Stimulated activated CD4-positive, alpha-beta T cell treated with anti-CD3 and anti-CD28 coated beads, Interleukin-15, amount 100 ng/mL, for 48 hours (primary cell): ENCODE measurements at places on chromosomes 16 and 17.

DNA sequence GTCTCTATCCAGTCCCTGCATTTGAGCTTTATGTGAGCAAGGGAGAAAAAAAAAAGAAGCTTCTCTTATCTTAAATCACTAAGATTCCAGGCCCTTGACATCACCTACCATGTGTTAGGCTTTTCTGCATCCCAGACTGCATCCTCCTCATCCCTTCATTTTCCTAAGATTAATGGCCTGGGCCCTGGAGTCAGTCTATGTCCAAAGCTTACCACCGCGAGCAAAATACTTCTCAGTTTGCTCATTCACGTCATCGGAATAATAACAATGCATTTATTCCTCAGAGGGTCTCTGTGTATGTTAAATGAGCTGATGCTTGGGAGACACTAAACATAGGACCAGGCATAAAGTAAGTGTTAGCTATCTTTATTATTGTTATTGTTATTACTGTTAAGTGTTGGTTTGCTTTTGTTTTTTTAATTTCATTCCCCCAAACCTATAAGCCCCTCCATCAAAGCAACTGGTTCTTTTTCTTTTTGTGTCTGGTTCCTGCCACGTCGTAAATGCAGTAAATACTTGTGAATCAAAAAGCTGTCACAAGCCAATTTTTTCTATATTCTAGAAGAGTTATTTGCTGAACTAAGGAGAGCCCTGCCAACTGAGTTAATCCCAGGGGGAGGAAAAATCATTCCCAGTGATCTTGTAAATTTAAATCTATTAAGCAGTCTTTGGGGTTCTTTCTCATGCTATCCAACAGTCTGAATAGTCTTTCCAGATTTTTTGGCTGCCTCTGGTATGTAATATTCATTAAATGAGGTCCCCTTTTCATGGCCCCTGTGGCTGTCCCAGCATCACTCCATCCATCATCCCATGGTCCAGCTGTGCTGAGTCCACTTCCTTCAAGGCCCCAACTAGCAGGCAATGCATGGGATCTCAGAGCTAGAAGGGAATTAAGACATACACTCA is 46.5 kb downstream of the VAT1L start:
- DNase-seq = no peak

DNA sequence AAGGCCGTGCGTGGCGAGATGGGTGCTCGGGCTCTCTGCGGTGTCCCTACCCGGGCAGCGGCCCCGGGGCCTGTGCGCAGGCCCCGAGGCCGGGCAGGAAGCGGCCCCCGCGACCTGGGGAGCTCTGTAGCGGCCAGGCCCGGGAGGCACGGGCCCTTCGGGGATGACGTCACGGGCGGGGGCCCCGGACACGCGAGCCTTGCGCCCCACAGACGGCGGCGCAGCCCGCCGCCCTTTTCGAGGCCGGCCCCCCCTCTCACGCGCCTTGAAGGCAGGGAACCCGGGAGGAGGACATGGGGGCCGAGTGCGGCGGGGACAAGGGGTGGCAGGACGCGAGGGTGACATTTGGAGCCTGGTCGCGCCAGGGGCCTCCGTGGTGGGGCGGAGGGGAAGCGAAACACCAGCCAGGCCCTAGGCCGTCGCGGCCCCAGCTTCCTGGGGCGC is 1.1 kb downstream of the RAI1 start:
- peak; percentile 24 for DNase-seq

- DNase-seq = no peak
Measured at GRCh38 chr17:14204084-14204483, 32.6 kb downstream of the CDRT15 start.

DNA sequence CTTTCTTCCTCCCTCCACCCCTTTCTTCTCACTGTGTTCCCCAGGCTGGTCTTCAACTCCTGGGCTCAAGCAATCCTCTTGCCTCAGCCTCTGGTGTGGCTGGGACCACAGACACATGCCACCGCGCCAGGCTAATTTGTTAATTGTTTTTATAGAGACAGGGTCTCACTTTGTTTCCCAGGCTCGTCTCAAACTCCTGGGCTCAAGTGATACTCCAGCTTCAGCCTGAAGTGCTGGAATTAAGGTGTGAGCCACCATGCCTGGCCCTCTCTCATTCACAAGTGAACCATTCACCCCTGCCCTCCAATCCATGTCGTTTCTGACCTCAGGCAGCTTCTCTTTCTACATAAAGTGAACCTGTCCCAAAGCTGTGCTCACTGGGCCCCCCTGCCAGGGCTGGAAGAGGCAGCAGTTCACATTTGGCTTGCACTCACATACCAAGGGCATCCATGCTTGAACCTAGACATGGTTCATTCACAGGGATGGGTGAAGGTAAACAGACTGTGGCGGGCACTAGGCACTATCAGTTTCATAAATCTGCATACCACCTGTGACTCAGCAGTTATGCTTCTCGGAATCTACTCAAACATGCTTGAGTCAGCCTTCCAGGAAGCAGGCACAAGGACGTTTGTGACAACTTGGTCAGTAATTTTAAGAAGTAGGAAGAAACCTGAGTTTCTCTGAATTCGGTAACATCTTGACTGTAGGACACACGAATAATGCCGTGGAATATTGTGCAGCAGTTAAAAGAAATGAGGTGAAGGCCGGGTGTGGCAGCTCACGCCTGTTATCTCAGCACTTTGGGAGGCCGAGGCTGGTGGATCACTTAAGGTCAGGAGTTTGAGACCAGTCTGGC is 6.0 kb upstream of the RNF213 start:
- DNase-seq = no peak

DNA sequence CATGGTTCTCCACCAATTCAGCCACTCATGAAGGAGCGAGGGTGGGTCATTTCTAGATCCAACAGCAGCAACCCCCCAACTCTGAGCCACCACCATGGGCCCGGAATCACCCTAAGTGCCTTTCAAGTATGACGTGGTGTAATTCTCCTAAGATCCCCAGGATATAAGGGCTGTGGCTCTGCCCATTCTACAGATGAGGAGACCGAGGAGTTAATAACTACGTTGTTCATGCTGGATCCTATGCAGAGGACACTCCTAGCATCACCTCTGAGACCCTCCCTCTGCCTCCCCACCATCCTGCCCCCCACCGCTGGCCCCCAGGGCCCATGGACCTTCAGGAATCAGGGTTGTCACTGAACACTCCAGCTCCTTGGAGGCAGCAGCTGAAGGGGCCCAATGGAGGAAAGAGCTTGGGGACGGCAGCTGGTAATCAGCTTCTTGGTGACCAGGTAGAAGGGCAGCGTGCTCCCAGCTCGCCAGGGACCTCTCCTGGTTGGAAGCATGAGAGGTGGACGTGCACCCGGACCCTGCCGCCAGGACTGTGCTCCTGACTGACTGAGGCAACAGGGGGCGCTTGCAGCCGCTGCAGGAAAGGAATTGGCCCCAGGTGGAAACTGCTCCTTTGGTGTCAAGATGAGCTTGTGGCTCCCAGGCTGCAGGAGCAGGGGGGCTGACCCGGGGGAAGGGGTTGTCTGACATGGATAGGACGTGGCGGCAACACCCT is 28.2 kb upstream of the CACNG1 start:
- no peak for DNase-seq

GRCh38 chr16:65889533-65889966 is 476.9 kb upstream of the CDH5 start:
- DNase-seq = no peak

GRCh38 chr16:2698103-2698870 is 16.0 kb downstream of the KCTD5 start:
- no peak for DNase-seq

GRCh38 chr17:39634384-39634871 is 2.5 kb upstream of the STARD3 start:
- DNase-seq = no peak

DNA sequence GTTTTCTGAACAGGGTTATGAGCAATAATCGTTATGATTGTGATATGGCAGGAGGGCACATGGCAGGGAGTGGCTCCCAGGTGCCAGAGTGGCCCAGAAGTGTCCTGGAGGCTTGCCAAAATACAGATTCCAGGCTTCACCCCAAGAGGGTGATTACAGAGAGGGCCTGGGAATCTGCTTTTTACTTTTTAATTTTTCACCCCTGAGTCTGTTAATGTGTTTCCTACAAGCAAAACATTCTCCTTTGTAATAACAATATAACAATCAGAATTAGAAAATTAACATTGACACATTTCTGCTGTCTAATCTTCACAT is 212.4 kb downstream of the SNX29 start:
- no peak for DNase-seq

- DNase-seq = peak; percentile 78
Measured at GRCh38 chr17:7843536-7844291, 9.7 kb downstream of the KDM6B start.

GRCh38 chr16:84520725-84521496 is 16.5 kb upstream of the MEAK7 start:
- DNase-seq = no peak

DNA sequence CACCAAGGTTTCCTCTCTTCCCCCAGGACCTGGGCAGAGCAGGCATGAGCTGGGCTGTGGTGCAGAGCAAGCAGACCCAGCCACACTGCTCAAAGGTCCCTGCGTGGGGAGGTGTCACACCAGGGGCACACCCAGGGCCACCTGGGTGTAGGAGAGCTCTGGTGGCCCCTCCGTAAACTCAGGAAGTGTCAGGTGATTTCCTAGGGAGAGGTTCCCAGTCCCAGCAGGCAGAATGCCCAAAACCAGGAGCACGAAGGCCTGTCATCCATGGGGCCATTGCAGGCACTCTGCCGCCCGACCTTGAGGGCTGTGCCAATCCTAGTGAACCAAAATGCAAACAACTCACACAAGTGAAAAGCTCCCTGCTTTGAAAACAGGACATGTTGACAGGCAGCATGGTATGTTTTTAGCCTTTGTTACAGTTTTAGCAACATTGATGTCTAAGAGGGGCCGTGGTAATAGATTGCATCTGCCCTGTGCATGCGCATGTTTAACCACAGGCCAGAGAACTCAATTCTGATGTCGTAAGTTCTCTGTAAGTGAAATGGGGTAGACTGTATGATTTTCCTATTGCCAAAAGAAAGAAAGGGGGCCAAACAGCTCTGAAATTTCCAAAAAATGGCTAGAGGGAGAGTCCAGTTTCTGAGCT is 21.3 kb downstream of the CIBAR2 start:
- no peak for DNase-seq

- peak; percentile 22 for DNase-seq
Measured at GRCh38 chr17:6894206-6894528, 62.6 kb upstream of the TEKT1 start.

GRCh38 chr16:65769776-65770438 is 596.6 kb upstream of the CDH5 start:
- DNase-seq = no peak

- DNase-seq = no peak
Measured at GRCh38 chr16:57186872-57187854, 1.0 kb downstream of the RSPRY1 start.

DNA sequence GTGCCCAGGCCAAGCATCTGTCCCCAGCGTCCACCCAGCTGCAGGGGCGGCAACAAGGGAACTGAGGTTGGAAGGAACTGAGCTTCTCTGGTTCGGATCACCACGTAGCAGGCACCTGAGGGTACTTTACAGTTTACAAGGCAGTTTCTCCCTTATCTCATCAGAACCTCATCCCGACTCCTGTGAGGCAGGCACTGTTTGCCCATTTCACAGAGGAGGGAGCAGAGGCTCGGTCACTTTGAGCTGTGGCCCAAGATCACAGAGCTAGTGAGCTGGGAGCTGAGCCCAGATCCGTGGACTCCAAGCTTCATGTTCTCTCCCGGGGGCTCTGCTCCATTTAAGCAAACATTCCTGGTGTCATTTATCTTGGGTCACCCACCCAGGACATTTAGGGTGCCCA is 15.1 kb downstream of the UBALD1 start:
- DNase-seq = no peak

DNA sequence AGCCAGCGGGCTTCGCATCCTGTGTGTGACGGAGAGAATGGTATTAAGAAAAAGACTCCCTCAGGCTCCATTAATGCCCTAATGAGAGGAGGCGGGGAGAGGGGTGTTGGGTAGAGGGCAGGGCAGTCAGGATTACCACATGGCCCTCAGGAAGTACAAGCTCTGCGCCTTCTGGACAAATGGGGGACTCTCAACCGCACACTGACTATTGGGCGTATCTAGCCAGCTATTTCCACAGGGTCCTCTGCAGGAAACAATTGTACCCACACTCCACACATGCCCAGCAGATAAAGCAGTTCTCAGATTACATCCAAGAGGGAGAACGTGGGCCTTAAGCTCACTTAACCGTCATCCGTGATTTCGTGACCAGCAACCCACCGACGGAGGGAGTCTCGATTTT is 14.7 kb downstream of the NXN start:
- no peak for DNase-seq

GRCh38 chr16:84836234-84836647 is 16.5 kb downstream of the CRISPLD2 start:
- no peak for DNase-seq

DNA sequence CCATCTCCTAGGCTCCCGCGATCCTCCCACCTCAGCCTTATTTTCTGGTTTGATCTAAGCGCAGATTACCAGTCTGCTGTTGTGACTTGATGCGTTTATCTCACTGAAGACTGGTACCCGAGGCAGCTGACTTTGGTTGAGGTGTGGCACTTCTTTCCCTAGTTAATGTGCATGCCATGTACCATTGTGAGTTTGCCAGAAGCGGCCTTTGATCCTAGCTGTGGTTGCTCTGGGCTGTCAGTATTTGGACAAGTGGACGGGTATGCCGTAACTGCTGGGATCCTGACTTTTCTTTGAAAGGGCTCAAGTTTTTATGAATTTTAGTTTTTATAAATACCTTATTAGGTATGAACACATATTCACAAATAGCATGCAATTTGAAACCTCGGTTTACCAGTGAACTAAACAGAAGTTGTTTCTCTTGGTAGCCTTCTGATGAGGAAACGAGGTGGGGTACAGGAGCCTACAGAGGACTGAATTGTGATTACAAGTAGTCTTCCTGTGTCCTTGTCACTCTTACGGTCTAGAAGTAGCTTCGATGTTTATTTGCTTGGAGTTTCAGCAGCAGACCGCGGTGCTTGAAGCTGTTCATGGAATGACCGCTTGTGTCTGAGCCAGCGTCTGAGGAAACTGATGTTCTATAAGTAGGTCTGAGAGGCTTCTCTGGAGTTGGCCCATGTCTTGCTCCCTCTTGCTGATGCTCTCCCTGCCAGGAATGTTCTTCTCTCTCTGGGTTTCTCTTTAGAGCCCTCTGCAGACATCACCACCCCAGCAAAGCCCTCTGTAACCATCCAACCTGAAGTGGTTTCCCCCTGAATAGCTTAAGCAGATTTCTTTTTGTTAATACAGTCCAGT is 40.0 kb downstream of the SEC14L1 start:
- DNase-seq = no peak

DNA sequence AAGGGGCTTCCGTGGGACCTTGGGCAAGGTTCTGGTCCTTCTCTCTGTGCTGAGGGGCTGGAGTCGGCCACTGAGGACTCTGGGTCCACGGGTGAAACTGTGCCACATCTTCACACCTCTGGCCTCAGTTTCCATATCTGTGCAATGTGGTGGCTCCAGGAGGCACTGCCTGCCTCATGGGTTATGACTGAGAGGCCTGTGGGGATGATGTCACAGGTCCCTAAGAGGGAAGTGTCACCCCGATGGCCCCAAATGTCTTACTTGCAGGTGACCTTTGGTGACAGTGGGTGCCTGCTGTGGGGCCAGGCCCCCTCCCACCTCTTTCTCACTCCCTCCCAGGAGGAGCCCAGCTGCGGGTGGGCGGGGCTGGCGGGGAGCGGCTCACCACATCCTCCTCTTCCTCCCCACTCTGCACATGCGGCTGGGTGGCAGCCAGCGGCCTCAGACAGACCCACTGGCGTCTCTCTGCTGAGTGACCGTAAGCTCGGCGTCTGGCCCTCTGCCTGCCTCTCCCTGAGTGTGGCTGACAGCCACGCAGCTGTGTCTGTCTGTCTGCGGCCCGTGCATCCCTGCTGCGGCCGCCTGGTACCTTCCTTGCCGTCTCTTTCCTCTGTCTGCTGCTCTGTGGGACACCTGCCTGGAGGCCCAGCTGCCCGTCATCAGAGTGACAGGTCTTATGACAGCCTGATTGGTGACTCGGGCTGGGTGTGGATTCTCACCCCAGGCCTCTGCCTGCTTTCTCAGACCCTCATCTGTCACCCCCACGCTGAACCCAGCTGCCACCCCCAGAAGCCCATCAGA is at the start of gene IL21R:
TSS of gene IL21R (plus strand) at position 407 of the 801 bp plus-strand sequence. CDS start 27,898 bp downstream, outside the sequence.
- DNase-seq = peak; percentile 84
